Panc1 (cell line): ENCODE measurements at places on chromosomes 12 and 14. TPM values are rescaled to one million over a fixed set of nuclear protein-coding genes. Genes with fewer than 3 reads are reported as not detected.

GRCh38 chr14:80940146-80940545, 1.4 kb downstream of the CEP128 start:
- H3K27ac ChIP-seq = no peak overlapping the region
- no peaks in the 10 kb centered on the region; the same call in 1 of the 2 replicates for H3K36me3 ChIP-seq
- H3K27me3 ChIP-seq = no peaks in the 10 kb centered on the region
- no peak for DNase-seq

DNA sequence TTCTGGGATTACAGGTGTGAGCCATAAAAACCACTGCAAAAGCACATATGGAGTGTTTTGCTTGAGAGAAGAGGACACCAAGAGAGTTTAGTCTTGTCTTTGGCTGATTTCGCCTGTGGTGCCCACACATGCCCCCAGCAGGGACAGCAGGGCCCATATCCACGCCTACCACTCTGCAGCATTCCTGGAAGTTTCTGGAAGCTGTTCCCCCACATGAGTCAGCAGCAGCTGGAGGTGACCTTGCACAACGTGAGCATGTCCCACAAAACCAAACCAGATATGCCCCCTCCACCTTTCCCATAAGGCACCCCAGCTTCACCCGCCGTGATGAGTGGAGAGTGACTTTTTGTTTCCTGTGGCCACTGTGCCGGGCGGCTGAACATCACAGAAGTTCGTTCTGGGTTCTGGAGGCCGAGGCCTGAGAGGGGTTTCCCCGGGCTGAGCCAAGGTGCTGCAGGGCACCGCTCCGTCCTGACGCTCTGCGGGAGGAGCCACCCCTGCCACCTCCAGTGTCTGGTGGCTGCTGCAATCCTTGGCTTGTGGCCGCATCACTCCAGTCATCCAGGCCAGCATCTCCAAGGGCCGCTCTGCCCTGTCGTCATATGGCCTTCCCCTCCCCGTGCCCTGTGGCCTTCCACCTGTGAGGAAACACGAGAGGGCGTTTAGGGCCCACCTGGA, 4.7 kb downstream of the ASPG start:
- DNase-seq = no peak
- no peak overlapping the region for H3K4me3 ChIP-seq
- no peak overlapping the region for H3K27ac ChIP-seq
- H3K27me3 ChIP-seq = no peaks in the 10 kb centered on the region
- H3K36me3 ChIP-seq = no peaks in the 10 kb centered on the region

DNA sequence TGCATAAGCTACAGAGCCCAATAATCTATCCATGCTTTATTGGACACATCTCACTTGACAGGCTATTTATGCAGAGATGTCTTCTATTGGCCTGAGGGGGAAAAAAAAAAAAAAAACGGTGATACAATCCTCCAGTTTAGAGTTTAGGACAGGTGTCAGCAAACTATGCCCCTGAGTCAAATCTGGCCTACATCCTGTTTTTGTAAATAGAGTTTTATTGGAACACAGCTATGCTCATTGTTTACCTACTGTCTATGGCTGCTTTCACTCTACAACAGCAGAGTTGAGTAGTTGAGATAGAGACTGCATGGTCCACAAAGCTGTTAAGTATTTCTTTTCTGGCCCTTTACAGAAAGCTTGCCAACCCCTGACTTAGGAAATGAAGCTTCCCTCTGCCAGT, 403.1 kb downstream of the C12orf75 start:
- H3K4me3 ChIP-seq = no peak overlapping the region
- no peaks in the 10 kb centered on the region for H3K27me3 ChIP-seq
- H3K4me1 ChIP-seq = no peaks in the 10 kb centered on the region; the same call in 1 of the 2 replicates
- H3K27ac ChIP-seq = no peak overlapping the region

DNA sequence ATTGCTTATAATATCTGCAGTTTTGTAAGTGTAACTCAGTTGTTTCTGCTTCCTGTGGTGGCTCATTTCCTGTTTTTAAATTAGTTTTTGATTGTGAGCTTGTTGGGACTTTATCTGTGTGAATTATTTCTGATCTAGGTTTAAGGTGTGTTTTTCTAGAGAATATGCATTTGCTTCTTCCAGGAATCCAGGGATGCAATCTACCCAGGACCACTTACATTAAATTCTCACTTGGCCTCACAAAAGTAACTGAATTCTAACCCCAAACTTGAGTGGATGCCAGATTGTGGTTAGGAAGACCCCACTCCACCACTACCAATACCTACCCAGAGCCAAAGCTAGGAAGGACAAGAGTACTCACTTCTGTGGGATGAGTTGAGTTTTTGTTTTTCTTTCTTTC, 11.9 kb downstream of the STYX start:
- no peak overlapping the region for H3K4me3 ChIP-seq
- no peak overlapping the region for H3K27ac ChIP-seq
- H3K4me1 ChIP-seq = no peaks in the 10 kb centered on the region
- no peaks in the 10 kb centered on the region for H3K27me3 ChIP-seq

DNA sequence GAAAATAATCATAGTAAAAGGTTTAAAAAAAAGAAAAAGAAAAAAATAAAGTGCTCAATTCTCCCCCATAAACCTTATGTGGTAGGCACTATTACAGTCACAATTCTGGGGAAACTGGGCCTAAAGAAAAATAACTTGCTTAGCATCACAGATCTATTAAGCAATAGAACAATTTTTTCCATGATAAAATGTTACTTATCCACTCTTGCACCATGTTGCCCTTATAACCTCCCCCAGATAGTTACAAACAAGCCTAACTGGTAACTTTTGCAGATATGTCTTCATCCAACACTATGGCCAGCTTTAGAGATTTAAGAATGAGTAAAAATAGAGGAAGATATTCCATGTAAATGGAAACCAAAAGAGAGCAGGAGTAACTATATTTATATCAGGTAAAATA, 164.8 kb downstream of the DUSP6 start:
- no peaks in the 10 kb centered on the region for H3K36me3 ChIP-seq
- no peaks in the 10 kb centered on the region for H3K27me3 ChIP-seq

Gene CIDEB
- 0.18 TPM for total RNA-seq

GRCh38 chr12:64582114-64582513, 28.2 kb upstream of the RASSF3 start:
- no peak overlapping the region for H3K4me3 ChIP-seq
- no peaks in the 10 kb centered on the region for H3K36me3 ChIP-seq
- no peak overlapping the region for H3K27ac ChIP-seq
- no peak for DNase-seq
- H3K4me1 ChIP-seq = no peaks in the 10 kb centered on the region; the same call in 1 of the 2 replicates
- H3K27me3 ChIP-seq = no peaks in the 10 kb centered on the region

Gene KLRK1
- 0.95 TPM for total RNA-seq

DNA sequence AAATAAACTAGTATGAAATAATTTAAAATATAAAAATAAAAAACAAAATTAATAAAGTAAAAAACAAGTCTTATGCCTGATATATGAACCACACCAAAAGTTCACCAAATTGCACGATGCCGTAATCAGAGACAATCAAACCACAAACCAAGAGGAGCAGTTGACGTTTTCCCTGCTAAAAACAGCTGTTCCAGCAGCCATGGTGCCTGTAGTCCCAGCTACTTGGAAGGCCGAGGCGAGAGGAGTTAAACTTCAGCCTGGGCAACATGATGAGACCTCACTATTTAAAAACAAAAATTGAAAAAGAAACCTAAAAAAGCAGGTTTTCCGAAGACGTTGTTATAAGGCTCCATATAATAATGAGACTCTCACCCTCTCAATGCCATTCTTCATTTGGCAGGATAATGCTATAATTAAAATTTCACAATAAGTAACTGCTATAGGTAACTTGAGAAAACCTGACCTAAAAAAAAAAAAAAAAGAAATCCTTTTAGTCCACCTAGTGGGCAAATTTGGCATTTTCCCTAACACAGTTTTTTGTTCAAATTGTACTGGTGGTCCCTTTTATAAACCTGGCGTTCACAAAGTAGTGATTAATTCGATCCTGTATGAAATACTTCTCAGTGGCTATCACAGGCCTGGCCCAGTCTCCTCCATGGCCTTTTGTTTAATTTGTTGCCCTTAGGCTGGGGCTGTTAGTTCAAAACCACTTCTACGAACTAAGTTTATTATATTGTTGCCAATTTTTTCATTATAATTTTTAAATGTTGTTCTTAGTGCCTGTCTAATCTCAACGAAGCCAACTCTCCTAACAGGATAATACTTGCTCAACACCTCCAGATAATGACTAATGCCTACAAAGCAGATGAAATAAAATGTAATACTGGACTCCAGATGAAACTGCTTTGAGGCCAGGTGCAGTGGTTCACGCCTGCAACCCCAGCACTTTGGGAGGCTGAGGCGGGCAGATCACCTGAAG, 62.1 kb downstream of the TNFAIP2 start:
- H3K4me3 ChIP-seq = no peak overlapping the region
- no peaks in the 10 kb centered on the region for H3K36me3 ChIP-seq
- H3K4me1 ChIP-seq = peaks cover 10% of the 10 kb centered on the region
- no peaks in the 10 kb centered on the region for H3K27me3 ChIP-seq
- DNase-seq = peak; percentile 32
- H3K27ac ChIP-seq = no peak overlapping the region; the same call in 1 of the 2 replicates

DNA sequence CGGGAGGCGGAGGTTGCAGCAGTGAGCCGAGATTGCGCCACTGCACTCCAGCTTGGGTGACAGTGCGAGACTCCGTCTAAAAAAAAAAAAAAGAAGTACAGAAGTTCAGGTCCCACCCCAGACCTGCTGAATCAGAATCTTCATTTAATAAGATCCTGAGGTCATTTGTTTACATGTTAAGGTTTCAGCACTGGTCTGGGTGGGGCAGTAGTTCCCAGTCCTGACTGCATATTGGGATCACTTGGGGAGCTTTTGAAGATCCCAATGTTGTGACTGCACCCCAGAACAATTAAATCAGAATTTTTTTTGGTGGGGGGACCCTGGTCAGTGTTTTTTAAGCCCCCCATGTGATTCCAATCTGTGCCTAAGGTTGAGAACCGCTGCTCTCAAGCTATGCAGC, 11.7 kb upstream of the COL2A1 start:
- H3K4me1 ChIP-seq = no peaks in the 10 kb centered on the region
- DNase-seq = no peak
- no peak overlapping the region for H3K27ac ChIP-seq
- H3K4me3 ChIP-seq = no peak overlapping the region

DNA sequence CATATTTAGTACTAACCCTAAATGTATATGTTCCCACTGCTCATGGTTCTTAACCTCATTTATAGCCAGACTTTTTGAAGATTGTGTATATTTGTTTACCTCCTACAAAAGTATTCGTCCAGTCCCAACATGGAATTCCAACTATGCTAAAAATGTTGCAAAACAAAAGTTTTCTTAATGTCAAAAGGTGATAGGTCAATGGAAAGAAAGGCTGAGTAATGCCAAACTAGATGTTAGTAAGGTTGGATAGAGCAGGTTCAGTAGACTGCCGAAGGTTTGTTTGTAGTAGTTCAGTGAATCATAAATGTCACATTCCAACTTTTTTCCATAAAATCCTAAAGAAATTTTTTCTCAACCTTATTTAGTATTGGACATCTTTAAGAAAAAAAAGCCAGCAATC, 874.5 kb downstream of the FLRT2 start:
- H3K27me3 ChIP-seq = no peaks in the 10 kb centered on the region
- no peak overlapping the region for H3K27ac ChIP-seq
- H3K4me3 ChIP-seq = no peak overlapping the region
- no peaks in the 10 kb centered on the region for H3K4me1 ChIP-seq
- no peak for DNase-seq

GRCh38 chr12:1131811-1132224, 140.8 kb downstream of the ERC1 start:
- no peak for DNase-seq
- no peaks in the 10 kb centered on the region for H3K27me3 ChIP-seq
- no peak overlapping the region for H3K4me3 ChIP-seq
- no peaks in the 10 kb centered on the region for H3K36me3 ChIP-seq
- H3K4me1 ChIP-seq = peaks cover 3% of the 10 kb centered on the region; the same call in 1 of the 2 replicates

- no peaks in the 10 kb centered on the region for H3K36me3 ChIP-seq
- H3K4me3 ChIP-seq = no peak overlapping the region
- H3K27ac ChIP-seq = no peak overlapping the region
- no peaks in the 10 kb centered on the region for H3K27me3 ChIP-seq
These were observed 26.1 kb upstream of the GPR68 start for GRCh38 chr14:91270619-91271018.

Gene TAS2R7
- total RNA-seq = not detected

DNA sequence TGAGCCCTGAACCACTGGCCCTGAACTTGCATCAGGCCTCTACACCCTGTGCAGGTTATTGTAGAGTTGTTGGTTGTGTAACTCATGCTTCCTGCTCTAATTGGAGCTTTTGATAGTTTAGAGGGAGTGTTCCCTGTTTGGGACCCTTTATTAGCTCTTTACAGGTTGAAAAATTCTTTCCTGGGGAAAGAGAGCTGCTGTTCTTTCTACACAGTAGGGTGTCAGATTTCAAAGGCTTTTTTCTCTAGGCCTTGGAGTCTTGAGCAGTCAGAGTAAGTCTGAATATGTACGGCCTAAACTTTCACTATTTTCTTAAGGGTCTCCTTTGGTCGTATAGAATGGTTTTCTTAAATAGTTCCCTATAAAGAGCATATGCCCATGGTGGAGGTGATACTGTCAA, 60.8 kb upstream of the NEDD1 start:
- H3K36me3 ChIP-seq = no peaks in the 10 kb centered on the region
- H3K27me3 ChIP-seq = no peaks in the 10 kb centered on the region

Gene AQP6
- total RNA-seq = 0.31 TPM

DNA sequence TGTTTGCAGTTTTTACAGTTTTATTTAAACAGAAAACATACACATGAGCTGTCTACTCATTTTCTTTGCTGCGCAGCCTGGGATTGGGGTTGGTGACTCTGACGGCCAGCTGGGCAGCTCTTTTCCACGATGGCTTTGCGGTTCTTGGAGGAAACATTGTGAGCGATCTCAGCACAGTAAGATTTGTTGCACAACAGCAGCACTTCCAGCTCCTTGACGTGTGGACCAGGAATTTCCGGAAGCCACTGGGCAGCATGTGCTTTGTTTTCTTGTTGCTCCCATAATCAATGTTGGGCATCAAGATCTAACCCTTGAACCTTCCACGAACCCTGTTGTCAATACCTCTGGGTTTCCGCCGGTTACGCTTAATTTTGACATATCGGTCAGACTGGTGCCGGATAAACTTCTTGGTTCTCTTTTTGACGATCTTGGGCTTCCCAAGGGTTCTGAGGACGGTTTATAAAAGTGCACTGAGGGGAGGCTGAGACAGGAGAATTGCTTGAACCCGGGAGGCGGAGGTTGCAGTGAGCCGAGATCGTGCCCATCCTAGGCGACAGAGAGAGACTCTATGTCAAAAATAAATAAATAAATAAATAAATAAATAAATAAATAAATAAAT, 21.8 kb downstream of the FKBP11 start:
- H3K4me3 ChIP-seq = peak overlapping the region; percentile 44
- no peak for DNase-seq
- H3K27me3 ChIP-seq = no peaks in the 10 kb centered on the region
- H3K4me1 ChIP-seq = no peaks in the 10 kb centered on the region
- no peak overlapping the region for H3K27ac ChIP-seq
- no peaks in the 10 kb centered on the region for H3K36me3 ChIP-seq

GRCh38 chr14:75350505-75351060, 72.0 kb downstream of the FOS start:
- H3K4me3 ChIP-seq = no peak overlapping the region
- H3K36me3 ChIP-seq = no peaks in the 10 kb centered on the region
- H3K4me1 ChIP-seq = no peaks in the 10 kb centered on the region
- H3K27ac ChIP-seq = no peak overlapping the region
- DNase-seq = no peak
- no peaks in the 10 kb centered on the region for H3K27me3 ChIP-seq
